Anterior cingulate cortex (tissue), 58 donors: ENCODE measurements at places on chromosomes 4 and X.

DNA sequence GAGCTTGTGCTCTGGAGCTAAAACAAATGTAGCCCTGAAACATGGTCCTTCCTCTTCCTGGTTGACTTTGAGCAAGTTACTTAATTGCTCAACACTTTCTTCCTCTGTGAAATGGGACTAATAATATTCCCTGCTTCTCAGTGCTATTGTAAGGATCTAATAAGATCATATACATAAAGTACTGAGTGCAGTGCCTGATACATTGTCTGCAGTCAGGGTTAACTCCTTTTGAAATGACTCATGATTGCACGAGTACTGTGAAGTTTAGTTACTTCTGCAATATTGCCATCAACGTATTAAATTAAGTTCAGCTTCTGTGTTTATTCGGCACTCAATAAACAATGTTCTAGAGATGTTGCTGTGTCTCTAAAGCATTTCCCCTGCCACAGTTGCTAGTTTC, 91.8 kb upstream of the HPRT1 start:
- DNase-seq, result no peak

GRCh38 chr4:67546004-67546356, 677 bp upstream of the CENPC start:
- no peak for DNase-seq

GRCh38 chrX:72478853-72479252, 93.8 kb downstream of the HDAC8 start:
- no peak for DNase-seq

- DNase-seq, result no peak
Observed at GRCh38 chr4:3745886-3746656, 20.1 kb upstream of the ADRA2C start.

- no peak for DNase-seq
Observed at GRCh38 chr4:122403861-122404260, 25.1 kb downstream of the ADAD1 start.

DNA sequence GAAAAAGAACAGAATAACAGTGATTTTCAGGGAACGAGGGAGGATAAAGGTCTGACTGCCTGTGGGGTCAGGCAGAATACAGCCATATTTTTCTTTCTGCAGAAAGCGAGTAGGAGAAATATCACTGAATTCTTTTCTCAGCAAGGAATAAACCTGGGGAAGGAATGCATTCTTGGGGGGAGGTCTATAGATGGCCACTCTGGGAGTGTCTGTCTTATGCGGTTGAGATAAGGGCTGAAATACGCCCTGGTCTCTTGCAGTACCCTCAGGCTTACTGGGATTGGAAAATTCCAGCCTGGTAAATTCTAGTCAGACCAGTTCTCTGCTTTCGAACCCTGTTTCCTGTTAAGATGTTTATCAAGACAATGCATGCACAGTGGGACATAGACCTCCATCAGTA, 26.3 kb downstream of the CNGA1 start:
- DNase-seq, result no peak
